Stimulated activated CD4-positive, alpha-beta T cell treated with anti-CD3 and anti-CD28 coated beads, TNF-alpha, amount 100 ng/mL, for 1 hour (primary cell): ENCODE measurements at places on chromosomes 2 and 18.

DNA sequence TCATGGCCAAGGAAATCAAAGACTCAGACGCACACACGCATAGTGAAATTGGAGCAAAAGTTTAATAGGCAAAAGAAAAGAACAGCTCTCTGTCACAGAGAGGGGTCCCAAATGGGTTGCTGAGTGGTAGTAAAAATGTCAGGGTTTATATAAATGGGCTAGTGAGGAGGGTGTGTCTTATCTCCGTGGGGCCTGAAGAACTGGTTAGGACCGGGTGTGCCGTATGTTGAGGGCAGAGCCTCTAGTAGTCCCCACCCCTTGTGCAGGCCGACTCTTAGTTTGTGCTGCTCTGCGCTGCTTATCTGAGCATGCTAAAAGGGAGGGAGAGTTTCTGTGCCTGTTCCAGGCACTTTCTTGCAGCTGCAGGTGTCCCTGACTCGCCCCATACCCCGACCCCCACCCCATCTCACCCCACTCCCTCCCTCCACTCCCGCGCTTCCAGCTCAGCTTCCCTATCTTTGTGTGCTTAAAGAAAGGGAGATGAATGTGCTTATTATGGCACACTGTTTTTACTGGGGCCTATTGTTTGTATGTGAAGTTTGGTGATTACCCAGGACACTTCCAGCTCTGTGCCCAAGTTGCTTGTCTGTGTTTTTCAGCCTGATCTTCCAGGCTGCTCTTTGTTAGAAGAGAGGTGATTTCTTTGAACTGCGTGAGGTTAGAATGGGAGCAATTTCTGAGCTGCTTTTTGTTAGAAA is 167.4 kb downstream of the SPAG16 start:
- DNase-seq: no peak

DNA sequence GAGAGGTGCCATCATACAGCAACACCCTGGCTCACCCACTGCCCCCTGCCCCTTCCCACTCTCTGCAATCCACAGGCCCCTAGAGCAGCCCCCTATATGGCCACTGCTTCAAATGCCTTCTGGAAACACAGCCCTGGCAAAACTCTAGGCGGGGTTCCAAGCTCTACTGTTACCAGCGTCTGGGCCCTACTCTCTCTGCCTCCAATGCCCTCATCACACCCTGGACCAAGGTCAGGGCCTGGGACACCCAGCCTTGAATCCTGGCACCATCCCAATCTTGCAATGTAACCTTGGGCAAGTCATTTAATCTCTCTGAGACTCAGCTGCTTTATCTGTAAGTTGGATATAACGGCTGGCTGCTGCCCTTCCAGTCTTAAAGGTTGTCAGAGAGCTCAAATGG is 39.2 kb upstream of the LOXHD1 start:
- no peak for DNase-seq

GRCh38 chr2:54092940-54093339 is 22.5 kb upstream of the ACYP2 start:
- DNase-seq: no peak

GRCh38 chr2:60394463-60394862 is 159.0 kb downstream of the BCL11A start:
- no peak for DNase-seq

DNA sequence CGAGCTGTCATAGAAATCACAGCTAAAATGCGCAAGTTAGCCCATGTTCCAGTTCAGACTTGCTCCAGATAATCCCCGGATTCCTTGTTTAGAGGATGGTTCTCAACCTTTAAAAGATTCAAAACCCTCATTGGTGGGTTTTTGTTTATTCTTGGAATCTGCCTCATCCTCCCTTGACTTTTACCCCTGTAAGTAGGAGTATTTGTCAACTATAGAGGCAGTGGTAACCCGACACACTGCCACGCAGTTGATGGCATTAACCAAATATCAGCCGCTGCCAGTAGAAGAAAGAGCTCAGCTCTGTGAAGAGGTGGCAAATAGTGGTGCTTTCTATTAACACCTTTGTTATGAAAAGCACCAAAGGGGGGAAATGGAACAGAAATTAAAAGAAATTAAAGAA is 40.4 kb upstream of the SELENOI start:
- DNase-seq: no peak

DNA sequence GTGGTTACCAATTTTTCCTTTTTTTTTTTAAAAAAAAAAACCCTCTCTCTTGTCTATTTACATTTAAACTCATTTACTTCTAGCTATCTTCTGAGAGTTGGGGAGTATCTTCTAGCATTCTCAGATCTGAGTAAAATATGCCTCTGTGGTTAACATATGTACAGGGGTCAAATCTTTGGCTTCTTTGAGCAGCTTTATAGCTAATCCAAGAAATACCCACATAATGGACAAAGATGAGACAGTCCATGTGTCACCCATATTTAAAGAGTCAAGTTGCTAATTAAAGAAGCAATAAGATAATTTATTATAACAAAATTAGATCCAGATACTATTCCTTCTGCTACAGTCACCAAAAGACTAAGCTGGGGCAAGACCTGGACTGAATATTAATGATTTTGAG is 139.0 kb upstream of the HNRNPA3 start:
- no peak for DNase-seq

DNA sequence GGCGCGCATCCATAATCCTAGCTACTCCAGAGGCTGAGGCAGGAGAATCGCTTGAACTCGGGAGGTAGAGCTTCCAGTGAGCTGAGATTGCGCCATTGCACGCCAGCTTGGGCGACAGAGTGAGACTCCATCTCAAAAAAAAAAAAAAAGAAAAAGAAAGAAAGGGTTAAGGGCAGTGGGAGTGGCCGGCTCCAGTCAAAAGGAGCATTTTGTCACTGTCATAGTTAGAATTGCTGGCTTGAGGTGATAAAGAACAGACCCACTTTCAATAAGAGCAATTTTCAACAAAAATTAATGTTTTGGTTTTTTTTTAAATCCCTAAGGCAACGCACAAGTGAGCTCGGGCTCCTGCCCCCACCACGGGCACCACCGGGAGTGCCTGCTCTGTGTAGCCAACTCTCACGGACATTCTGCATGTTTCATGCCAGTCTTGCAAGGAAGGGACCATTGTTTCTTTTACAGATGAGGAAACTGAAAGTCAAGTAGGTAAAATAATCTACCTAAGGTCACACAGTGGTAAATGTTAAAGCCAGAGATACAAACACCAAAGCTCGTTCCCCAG is 8.5 kb downstream of the CIB4 start:
- no peak for DNase-seq

- no peak for DNase-seq
Measured at GRCh38 chr18:39149211-39149806, 1583.7 kb upstream of the CELF4 start.

GRCh38 chr2:16251511-16252225 is 311.3 kb downstream of the MYCN start:
- DNase-seq: no peak

- DNase-seq: no peak
Measured at GRCh38 chr2:156083763-156084493, 248.6 kb downstream of the NR4A2 start.

- no peak for DNase-seq
Measured at GRCh38 chr18:35610724-35611123, 29.2 kb downstream of the GALNT1 start.

DNA sequence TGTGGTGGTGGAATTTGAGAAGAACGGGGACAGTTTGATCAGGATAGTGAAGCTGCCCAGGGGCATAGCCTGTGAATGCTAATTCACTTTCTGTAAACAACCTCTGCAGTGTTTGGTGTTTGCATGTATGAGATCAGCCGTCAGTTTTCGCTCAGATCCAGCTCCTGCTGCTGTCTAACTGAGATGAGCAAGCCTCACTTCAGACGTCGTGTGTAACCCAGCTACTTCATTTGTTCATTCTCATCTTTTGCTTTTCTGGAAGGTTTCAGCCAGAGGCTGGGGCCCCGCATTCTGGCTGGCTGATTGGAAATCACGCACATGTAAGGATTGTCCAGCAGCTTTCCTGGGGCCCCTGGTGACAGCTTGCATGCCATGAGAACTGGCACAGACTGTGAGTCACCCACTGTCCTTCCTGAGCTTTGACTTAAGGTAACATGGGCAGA is 48.9 kb downstream of the LDLRAD4 start:
- DNase-seq: no peak

GRCh38 chr2:60100034-60100433 is 453.4 kb downstream of the BCL11A start:
- no peak for DNase-seq

DNA sequence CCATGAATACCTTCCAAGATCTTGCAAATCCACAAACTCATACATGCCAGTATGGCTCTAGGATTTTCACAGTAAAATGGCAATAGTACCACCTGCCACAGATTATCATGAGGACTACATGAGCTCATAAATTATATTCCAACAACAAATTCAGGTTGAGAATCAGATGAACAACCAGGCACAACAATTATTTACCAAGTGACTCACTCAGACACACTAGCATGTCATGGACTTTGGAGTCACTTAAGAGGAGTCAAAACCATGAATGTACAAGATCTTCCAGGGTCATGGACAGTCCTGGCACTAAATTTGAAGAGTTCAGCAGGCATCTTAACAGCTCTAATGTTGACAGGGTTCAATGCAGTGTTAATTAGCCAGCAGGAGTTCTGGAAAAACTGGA is 34.4 kb upstream of the BZW1 start:
- DNase-seq: no peak

DNA sequence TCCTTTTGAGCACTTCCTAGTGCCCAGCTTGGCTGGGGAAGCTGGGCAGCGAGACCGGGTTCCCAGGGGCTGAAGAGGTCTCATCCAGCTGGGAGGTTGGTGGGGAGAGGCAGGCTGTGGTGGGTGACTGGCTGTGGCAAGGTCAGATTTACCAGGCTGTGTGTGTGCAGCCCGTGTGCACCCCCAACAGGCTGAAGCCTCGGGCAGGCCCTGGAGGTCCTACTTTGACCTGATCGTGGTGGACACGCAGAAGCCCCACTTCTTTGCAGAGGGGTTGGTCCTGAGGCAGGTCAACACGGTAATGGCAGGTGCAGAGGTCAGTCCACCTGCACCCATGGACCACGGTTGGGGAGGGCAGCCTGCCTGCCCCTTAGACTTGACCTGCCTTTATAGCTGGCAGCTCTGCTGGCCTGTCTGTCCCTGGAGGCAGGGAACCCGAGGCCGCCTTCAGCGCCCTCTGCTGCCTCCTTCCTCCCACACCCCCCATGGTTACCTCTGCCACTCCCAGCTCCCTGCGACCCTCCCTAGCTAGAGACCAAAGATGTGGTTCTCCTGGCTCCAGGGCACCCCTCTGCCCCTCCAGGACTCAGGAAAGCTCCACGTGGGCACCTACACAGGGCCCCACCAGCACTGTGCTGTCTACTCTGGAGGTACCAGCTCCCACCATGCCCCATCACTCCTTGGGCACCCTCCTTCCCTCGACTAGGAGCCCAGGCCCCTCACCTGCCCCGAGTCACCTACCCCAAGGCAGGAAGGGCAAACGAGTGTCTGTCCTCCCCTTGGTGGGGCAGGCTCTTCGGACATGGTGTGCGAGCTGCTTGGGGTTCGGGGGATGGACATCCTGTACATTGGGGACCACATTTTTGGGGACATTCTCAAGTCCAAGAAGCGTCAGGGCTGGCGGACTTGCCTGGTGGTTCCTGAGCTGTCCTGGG is 4.0 kb downstream of the NT5DC4 start:
- DNase-seq: no peak

GRCh38 chr2:175282300-175282699 is 100.8 kb upstream of the ATP5MC3 start:
- DNase-seq: no peak

- DNase-seq: no peak
Measured at GRCh38 chr2:101277111-101277510, 24.4 kb downstream of the CNOT11 start.

- no peak for DNase-seq
Measured at GRCh38 chr2:96353032-96353561, 17.5 kb downstream of the NCAPH start.

DNA sequence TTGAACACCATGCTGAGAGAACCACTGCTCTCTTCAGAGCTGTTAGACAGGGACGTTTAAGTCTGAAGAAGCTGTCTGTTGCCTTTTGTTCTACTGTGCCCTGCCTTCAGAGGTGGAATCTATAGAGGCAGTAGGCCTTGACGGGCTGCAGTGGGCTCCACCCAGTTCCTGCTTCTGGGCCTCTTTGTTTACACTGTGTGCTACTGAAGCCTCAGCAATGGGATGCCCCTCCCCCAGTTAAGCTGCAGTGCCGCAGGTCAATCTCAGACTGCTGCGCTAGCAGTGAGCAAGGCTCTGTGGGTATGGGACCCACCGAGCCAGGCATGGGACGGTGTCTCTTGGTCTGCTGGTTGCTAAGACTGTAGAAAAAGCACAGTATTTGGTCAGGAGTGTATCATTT is 162.3 kb upstream of the NXPH2 start:
- no peak for DNase-seq

DNA sequence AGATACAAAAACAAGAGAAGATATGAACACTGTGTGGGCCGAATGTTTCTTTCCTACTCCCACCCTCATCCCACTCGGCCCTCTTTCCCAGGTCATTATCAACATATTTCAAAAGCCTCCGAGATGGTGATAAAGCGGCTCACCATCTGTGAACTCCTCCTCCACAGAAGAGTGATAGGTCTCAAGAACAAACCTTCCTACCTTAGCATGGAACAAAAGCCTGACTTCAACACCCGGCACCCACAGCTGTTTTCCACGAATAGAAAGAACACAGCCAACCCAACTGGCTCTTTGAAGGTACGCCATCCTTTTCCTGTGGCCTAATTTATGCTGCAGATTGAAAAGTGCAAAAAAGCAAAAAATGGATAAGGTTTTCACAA is 28.8 kb downstream of the BCL2 start:
- DNase-seq: no peak

GRCh38 chr18:47950511-47950910 is 20.1 kb upstream of the SMAD2 start:
- no peak for DNase-seq

- no peak for DNase-seq
Measured at GRCh38 chr2:169755083-169755870, 21.6 kb downstream of the KLHL23 start.

DNA sequence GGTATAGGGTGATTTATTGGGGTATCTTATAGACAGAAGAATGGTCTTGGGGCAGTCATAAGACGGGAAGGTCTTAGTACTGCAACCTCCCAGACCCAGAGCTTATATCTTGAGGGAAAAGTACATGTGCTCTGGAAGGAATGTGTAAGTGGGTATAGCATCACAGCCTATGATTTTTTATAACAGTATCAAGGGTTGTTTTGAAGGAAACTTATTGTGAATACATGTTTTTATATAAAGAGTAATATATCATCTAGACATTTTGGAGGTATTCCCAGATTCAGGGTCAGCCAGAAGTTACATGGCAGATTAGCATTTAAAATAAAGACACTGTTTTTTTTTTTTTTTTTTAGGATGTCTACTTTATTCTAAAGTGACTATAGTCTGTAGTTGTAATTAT is 47.6 kb upstream of the STON1 start:
- no peak for DNase-seq

DNA sequence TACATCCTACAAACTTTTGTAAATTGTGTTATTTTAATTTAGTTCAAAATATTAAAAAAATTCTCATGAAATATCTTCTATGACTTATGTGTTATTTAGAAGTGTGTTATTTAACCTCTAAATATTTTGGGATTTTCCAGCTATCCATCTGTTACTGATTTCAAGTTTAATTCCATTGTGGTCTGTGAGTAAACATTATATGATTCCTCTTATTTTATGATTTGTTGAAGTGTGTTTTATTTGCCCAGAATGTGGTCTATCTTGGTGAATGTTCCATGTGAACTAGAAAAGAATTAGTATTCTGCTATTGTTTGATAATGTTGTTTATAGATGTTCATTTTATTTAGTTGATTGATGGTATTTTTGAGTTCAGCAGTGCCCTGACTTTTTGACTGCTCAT is 136.0 kb downstream of the ZNF804A start:
- no peak for DNase-seq

- no peak for DNase-seq
Measured at GRCh38 chr18:59651071-59651470, 46.2 kb downstream of the CCBE1 start.
